GM12878 (cell line): ENCODE measurements at places on chromosomes 4 and X.

DNA sequence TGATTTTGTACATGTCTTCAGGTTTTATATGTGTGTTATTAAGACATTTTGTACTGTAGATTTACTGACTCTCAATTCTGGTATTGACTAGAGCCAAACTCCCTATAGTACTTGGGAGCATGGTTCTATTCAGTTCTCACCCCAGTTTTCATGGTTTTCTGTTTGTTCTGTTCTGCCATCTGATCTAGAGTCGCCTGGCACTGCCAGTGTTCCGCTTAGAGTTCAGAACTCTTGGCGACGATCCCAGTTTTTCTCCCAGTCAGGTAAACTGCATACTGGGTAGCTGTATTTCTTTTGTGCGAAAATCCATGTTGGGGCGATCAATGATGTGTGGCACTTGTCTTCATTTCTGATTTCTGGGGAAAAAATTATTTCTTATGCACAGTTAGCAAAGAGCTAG is 78.0 kb downstream of the PHOX2B start:
- no peak for DNase-seq

DNA sequence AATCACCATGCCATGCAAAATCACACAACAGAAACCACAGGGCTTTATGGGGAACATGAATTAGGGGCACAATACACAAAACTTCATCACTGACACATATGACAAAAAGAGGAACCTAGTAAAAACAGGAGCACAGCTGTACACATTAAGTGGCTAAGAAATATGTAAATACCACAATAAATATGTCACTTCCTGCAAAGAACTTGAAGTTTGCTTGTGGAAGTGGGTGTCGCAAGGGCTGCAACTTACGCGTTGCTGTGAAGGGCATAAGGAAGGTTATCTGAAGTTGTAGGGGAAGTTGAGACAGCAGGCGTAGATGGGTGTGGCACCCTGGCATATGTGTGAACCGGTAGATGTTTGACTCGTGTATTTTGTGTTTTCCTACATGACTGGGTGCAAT is 42.4 kb downstream of the CLCN4 start:
- no peak for DNase-seq

GRCh38 chr4:138670681-138671080 is 344.9 kb upstream of the NOCT start:
- DNase-seq, result no peak

- peak; percentile 57 for DNase-seq
Observed at GRCh38 chr4:83170952-83171399, 56.4 kb upstream of the PLAC8 start.

- DNase-seq, result no peak
Observed at GRCh38 chrX:115134382-115134781, 54.8 kb upstream of the RBMXL3 start.

GRCh38 chrX:118504581-118504980 is 9.0 kb downstream of the DOCK11 start:
- DNase-seq, result no peak

GRCh38 chrX:51456814-51457213 is 39.6 kb downstream of the NUDT11 start:
- DNase-seq, result no peak

- no peak for DNase-seq
Observed at GRCh38 chrX:63525491-63525890, 174.4 kb upstream of the SPIN4 start.

DNA sequence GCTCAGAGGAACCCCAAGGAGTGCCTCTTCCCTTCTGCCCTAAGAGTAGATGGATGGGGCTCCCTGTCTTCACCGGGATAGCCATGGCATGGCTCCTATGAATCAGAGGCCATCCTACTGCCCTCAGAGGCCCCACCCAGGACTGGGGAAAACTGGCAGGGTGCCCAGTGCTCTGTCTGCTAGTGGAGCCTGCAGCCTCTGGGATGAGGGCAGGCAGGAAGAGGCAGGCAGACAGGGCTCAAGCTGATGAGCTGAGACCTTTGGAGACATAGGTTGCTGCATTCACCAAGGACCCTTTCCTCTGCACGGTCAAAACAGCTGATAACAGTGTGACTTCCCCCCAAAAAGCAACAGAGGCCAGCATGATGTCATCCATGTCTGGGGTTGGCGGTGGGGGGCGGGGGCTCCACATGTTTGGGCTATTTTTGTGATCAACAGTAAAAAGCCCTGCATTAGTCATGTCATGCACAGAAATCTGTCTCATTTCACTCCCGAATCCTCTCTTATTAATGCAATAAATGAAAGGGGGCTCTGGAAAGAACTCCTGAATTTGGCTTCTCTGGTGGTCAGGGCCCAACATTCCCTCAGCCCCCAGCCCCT is 207.6 kb upstream of the MAMLD1 start:
- no peak for DNase-seq

GRCh38 chr4:8301851-8302730 is 32.5 kb downstream of the HTRA3 start:
- DNase-seq, result no peak
